ENCODE measurements at places on chromosomes 7 and 10. TPM values are rescaled to one million over a fixed set of nuclear protein-coding genes. Genes with fewer than 3 reads are reported as not detected.

DNA sequence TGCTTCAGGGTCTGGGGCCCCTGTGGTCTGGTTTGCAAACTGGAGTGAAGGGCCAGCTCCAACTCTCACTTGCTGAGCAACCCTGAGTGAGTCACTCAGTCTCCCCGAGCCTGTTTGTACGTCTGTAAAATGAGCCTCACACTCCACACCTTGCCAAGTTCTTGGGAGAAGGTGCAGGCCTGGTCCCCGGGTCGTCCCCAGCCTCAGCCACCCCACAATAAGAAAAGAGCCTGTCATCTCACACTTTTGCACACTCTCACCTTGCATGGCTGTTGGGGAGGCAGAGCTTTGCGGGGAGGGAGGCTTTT lies 5.2 kb downstream of the GRIFIN start:
- DNase-seq, result no peak

GRCh38 chr7:74040101-74040790 lies 12.3 kb downstream of the ELN start:
- DNase-seq, result no peak

DNA sequence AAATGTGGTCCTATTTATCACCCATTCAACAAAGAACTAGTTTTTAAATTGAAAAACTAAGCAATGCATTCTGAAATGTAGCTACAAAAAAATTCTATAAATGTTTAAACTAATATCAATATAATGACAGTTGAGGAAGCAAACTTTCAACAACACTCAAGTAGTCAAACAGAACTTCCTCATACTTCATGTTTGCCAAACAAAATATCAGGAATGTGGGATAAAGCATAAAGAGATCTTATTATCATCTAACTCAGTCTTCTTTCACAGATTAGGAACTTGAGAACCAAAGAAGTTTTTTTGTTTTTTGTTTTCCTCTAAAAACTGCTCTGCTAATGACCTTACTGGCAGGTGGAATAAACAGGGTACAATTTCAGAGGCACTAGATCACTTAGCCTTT lies 116.2 kb downstream of the JAZF1 start:
- no peak for DNase-seq

- no peak for DNase-seq
These were observed 1.0 kb downstream of the SYPL1 start for GRCh38 chr7:106110885-106111654.

- peak; percentile 54 for DNase-seq
These were observed 4.6 kb downstream of the ARPC1B start for GRCh38 chr7:99379043-99379577.

- DNase-seq, result no peak
These were observed 12.4 kb downstream of the SRGN start for GRCh38 chr10:69100136-69100872.

DNA sequence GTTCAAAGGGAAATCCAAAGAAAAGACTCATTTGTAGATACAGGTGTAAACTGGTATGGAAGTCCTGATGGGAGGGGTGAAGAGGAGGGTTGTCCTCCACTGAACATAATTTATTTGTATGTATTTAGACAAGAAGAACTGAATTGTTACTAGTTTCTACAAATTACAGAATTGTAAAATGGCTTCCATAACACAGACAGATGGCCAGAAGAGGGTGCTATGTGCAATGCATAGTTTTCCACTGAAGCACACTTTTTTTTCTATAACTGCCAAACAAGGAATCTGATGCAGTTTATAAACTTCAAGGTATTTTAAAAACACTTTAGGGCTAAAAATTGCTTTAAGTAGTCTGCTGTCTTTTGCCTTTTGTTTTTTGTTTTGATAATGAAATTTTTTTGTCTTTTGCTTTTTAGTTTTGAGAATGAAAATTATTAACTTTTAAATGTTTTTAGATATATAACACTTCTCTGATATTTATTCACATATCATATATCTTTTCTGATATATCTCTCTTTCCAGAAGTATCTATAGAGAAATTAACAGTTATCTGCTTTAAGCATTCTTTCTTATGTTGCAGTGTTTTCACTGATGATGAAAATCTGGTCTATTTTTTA lies 58.5 kb downstream of the PHYHIPL start:
- DNase-seq, result no peak

The CRHR2 gene
- not detected for total RNA-seq

The SLC26A3 gene
- total RNA-seq, result under 0.01 TPM

The PKD2L1 gene
- 0.08 TPM for total RNA-seq

Data from liver (tissue), 10 donors.